ENCODE measurements at places on chromosomes 12 and 14. TPM values are rescaled to one million over a fixed set of nuclear protein-coding genes. Genes with fewer than 3 reads are reported as not detected.

GRCh38 chr14:95695913-95696312 is 9.7 kb downstream of the TCL1B start:
- no peak for DNase-seq

- DNase-seq = no peak
These were observed 126.1 kb upstream of the PRMT8 start for GRCh38 chr12:3364661-3365462.

DNA sequence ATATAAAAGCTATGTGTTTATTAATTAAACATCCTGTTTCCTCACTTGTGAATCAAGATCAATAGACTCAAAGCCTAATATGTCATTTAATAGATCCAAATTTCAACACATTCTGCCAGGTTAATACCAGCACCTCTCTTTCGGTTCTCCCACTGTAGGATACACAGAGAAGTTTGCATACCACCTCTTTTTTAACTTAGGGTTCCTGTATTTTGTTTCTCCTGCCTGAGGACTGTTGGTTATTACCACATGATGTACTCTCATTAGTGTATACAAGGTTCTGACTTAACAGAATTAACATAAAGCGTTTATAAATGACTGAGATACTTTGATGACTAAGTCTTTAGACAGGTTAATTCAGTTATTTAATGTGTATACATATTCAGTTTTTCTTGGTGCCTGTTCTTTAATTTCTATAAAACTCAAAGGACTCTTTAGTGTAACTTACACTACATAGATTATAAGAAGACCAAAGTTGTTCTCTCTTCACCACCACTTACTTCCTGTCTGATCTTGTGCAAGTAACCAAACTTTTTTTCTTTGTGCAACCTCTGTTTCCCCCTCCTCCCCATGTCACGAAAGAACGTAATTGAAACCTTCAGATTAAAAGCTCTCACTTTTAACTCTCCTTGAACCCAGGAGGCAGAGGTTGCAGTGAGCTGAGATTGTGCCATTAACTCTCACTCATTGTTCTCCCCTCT is 89.8 kb upstream of the DNM1L start:
- DNase-seq = no peak

SLC6A13 gene
- 3.2 TPM for total RNA-seq

C12orf54 gene
- total RNA-seq = not detected

Data from Right ventricle myocardium inferior (tissue), 1 donor.